HT-29 (cell line): ENCODE measurements at places on chromosomes 4 and X.
A peak's percentile ranks its signal among the peaks of the same experiment; 100 is the strongest.

- no peak for DNase-seq
Measured at GRCh38 chr4:6079965-6080364, 61.7 kb upstream of the C4orf50 start.

GRCh38 chr4:83929550-83929949 lies 393.6 kb downstream of the GPAT3 start:
- no peak for DNase-seq

DNA sequence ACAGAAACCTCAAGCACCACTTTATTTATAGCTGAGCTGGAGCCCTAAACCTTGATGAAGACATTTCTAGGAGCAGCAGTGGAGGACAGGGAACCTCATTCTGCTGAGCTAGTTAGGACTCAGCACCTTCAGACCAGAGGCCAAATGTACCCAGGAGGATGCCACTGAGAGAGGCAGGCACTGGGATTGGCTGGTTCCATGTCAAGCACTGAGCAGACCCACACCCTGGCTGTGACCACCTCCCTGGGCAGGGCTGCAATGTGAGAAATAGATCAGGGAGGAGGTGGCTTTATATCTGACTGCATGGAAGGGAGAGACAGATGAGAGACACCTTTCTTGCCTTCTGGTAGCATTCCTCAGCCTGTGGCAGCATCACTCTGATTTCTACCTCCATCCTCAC lies 304.6 kb downstream of the STK32B start:
- no peak for DNase-seq

GRCh38 chrX:95662200-95662599 lies 1022.4 kb upstream of the DIAPH2 start:
- no peak for DNase-seq

DNA sequence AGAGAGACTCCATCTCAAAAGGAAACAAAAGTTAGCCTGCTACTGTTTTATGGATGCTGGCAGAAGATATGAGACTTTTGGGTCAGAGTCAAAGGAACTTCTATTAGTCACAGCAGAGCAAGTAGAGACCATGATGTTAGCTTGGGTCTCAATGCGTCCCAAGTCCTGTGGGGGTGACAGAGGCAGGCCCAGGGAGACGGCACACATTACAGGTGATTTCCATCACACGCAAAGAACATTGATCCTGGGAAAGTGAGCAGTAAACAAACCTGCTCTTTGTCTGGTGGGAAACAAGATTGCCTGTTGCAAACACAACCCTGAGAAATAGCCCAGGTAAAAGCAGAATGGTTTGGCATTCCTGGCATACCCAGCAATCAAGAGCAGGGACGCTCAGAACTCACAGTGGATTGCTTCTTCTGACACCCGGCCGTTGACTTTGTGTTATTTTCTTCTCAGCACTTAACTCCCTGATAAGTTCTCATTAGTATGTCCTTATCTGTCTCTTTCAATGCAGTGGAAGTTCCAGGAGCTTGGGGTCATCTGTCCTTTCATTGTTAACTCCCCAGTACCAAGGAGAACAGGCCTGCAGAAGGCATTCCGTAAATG lies 51.2 kb upstream of the LGI2 start:
- no peak for DNase-seq

GRCh38 chrX:154698630-154699248 lies 45.4 kb upstream of the CTAG2 start:
- no peak for DNase-seq

DNA sequence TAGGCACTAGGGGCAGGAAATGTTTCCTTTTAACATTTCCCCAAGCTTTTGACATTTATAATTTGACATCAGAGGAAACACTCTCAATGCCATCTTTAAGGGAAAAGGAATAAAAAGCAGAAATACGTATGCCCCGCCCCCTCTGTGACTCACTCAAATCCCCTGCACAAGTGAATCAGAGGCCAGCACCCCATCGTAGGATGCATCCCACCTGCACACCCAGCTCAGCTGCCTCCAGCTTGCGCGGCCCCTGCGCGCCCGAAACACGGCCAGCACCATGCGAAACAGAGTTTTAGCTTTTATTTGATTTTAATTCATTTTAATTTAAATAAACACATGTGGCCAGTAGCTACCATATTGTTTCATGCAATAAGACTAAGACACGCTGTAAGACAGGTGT lies 29.5 kb downstream of the ABLIM2 start:
- no peak for DNase-seq

DNA sequence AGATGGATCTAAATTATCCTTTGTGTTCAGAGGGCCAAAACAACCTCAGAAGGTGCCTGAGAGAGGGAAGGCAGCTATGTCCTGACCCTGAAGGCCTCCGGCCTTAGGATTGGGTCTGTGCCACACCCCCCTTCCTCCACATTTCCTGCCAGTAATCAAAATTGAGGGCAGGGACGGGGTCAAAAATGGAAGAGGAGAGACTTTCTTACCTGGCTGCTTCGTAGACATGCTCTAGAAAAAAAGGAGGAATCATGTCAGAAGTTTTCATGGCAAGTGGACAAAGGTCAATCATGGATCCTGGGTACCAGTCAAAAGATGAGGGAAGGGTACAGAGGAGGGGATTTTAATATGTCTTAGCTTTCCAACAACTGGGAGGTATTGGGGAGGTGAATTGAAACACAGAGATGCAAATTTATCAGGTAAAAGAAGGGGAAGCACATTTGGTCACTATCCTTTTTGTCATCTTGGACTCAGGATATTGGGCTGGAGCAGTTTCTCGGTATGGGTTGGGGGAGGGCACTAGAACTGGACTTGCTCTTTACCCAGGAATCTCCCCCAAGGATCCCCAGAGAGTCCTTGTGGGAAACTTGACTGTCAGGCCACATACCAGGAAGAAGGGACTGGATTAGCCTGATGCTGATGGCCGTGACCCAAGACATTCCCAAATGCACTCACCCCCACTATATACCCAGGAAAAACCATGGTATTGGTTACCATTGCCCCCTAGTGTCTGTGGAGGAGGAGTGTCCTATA lies 17.1 kb downstream of the VSIG4 start:
- peak; percentile 9 for DNase-seq

DNA sequence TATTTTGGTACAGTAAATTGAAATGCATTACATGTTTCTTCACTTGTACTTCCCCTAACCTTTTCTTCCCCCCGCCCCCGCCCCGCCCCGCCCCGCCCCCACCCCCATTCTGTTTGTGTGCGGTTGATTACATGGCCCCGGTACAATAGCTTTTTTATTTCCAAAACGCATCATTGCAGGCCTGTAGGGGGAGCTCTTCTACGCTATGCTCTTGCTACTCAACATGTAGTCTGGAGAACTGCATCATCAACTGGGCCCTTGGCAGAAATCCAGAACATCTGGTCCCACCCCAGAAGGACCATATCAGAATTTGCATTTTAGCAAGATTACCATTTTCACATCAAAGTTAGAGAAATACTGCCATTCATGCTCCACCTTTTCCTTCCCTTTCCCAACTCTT lies 333.3 kb upstream of the DDX53 start:
- DNase-seq, result peak; percentile 53

DNA sequence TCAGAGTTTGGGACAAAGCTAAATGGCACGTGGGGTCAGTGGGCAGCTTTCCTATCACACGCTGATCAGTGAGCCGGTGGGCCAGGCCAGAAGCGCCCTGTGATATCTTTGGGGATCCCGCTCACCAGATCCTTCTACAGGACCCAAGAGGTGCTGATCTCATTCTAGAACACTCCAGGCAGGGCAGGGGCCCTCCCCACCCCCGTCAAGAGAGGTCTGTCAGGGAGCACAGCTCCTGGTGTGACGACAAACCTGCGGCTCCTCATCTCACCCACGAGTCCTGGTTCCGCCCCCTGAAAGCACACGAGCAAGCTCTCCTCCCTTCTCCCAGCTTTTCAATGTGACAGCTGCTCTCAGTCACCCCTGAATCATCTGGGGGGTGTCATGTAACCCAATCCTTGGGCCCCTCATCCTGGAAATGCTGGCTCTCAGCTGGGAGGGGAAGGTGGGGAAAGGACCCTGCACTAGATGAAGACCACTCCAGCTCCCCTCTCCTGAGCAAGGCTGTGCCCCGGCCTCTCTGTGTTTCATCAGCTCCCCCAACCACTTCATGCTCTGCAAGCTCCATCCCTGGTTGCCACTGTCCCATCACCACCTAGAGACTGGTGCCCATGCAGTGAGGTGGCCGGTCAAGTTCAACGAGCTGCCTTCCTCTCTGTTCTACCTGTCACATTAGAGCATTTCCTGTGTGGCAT lies 4.6 kb downstream of the HCFC1 start:
- DNase-seq, result no peak

DNA sequence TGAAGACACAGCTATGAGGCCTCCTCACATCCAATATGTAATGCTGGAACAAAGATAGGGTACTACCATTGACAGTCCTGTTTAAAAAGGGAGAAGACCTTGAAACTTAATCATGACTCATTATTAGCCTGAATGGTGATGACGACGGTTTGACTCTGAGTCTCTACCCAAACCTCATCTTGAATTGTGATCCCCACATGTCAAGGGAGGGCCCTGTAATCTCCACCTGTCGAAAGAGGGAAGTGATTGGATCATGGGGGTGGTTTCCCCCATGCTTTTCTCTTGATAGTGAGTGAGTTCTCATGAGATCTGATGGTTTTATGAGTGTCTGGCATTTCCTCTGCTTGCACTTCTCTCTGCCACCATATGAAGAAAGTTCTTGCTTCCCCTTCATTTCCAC lies 395.3 kb upstream of the CPEB2 start:
- DNase-seq, result no peak

DNA sequence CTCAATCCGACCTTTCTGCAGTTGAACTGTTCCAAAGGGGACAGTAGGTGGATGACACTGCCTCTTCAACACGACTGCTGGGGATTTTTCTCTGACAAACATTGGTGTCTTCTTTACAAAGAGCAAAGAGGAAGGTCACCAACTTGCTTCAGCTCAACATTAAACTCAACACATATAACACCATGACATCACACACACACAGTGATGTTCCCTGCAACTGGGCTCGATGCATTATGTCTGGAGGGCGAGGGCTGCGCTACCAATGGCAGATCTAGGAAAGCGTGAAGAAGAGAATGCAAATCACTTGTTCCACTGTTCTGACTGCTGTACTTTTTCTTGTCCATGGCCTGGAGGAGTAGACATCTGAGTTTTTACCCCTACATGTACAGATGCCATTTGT lies 385.9 kb downstream of the UNC5C start:
- DNase-seq, result no peak

DNA sequence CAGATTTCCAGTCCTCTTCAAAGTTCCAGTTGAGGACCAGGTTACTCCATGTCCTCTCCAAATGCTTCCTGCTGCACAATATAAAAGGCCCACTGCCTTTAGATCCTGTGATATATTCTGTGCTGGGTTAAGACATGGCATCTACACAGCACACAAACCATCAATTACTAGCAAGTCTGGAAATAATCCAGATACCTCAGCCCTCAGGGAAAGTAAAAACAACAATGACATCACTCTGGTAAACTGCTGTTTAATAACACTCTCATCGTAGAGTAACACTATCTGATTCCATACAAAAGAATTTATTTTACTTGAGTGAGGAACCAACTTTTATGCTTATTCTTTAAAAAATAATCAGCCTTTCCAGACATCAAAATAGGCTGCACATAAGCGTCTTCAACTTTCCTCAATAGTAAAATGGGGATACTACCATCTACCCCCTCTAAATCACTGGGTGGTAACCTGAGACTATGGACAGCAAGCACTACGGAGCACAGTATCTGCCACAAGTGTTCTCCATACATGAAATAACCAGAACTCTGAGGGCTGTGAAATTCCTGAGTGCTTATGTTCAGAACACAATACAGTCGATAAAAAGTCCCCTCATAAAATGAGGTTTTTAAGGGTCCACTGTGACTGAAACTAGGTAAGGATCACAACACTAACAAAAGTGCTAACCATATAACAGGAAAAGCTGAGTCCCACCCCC lies 53.4 kb downstream of the ABCG2 start:
- no peak for DNase-seq

- no peak for DNase-seq
Measured at GRCh38 chrX:14501327-14501726, 28.0 kb upstream of the GLRA2 start.
